Stimulated activated CD4-positive, alpha-beta T cell treated with anti-CD3 and anti-CD28 coated beads, Interleukin-2, amount 100 ng/mL, for 4 hours (primary cell): ENCODE measurements at places on chromosomes 2 and 18.

- no peak for DNase-seq
Measured at GRCh38 chr2:136185981-136186776, 68.2 kb upstream of the CXCR4 start.

DNA sequence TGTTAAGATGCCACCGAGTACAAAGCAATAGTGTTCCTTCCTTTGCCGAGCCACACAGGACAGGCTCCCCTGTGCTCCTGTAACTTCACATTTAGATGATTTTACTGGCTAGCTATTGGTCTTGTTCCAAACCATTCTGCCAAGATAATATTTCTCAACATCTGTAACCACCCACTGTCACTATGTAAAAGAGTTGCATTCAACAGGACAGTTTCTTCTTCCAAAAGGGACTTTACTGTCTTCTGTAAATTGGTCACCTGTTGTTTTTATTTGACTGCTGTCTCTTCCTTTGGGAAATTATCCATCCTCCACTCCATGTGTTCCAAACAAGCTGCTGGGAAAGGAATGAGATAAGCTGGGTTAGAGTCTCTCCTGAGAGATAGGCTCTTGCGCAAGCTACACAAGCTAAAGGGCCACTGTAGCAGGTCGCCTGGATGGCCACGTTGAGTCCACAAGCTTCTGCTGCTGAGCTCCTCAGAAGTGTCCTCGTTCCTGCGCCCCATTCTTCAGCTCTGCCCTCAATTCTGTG is 14.4 kb upstream of the BZW1 start:
- no peak for DNase-seq

GRCh38 chr18:59669872-59670657 is 27.2 kb downstream of the CCBE1 start:
- DNase-seq: no peak

DNA sequence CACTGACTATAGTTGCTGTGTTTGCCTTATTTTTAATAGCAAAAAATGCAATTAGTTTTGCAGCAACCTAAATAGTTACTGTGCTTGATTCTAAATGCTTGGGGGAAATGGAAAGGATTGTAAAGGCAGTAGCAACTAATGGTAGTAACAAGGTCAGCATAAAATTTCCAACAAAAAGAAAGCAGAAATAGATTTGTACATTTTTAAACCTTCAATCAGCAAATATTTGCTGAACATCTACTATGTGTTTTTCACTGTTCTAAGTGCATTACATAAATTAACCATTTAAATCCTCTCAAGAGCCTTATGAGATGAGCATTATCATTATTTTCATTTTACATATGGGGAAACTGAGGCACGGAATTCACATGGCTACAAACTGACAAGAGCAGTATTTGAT is 308.0 kb upstream of the UBE2E3 start:
- DNase-seq: no peak

DNA sequence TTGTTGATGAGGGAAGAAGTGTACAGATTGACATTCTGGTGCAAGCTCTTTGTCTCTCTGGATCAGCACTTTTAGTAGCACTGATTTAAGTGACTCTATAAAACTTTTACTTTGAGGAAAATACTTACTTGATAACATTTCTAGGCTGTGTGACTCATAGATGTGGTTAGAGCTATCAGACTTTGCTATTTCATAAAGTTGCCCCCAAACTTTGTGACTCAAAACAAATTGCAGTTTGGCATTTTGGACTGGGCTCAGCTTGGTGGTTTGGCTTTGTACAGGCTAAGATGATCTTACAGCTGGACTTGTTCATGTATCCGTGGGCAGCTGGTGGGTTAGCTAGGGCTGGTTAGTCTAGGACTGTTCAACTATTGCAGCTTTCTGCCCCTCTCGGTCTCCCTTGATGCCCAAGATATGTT is 42.1 kb upstream of the GLS start:
- no peak for DNase-seq

DNA sequence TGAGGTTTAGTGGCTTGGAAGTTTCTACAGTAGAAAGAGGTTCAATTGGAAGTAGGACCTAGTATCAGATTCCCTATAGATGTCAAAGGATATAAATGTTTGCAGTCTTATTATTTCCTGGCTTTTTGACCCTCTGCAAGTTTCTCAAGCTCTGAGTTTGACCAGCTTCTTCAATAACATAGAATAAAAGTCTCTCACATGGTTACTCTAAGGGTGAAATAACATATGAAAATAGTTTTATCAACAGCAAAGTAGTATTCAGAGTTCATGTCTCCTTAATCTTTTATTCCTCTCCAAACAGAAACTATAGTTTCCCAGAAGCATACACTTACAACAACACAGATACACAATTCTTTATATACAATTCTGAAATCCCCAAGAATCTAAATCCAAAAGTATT is 132.9 kb upstream of the RND3 start:
- DNase-seq: no peak

DNA sequence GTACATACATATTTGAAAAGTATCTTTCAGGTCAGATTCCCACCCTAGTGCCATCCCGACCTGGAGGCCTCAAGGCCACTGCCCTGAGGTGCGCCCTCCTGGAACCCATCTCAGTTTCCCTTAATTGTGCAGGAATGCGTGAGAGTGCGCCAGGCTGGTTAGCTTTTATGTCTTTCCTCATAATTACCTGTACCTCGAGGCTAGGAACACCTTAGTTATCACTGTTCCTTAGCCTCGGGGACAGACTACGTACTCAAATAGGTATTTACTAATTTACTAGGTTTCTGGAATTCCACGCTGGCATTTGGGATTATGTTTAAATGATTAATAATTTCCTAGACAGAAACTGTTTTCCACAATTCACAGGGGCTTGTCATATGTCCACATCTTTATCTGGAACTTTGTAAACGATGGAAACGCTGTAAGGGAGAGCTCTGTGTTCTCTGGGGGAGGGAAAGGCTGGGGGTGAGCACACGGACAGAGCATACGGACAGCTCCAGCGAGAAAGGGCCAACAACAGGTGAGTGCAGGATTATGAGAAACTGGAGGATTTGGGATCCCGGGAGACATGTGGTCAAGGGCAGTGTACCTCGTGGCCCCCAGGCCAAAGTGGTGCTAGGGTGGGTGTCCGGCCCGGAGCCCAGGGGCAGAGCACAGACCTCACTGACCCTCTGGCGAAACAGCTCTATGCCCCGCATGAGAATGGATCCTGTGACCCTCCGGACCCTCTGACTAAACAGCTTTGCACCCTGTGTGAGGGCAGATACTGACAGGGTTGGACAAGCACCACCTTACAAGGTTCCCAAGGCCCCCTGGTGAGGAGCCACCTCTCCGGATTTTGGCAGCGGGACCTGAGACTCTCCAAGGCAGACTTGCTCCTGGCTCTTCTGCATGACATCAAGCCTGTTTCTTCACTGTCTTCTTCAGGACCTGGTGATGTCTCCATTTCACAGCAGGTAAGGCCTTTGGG is 102.0 kb upstream of the PXDN start:
- DNase-seq: no peak

DNA sequence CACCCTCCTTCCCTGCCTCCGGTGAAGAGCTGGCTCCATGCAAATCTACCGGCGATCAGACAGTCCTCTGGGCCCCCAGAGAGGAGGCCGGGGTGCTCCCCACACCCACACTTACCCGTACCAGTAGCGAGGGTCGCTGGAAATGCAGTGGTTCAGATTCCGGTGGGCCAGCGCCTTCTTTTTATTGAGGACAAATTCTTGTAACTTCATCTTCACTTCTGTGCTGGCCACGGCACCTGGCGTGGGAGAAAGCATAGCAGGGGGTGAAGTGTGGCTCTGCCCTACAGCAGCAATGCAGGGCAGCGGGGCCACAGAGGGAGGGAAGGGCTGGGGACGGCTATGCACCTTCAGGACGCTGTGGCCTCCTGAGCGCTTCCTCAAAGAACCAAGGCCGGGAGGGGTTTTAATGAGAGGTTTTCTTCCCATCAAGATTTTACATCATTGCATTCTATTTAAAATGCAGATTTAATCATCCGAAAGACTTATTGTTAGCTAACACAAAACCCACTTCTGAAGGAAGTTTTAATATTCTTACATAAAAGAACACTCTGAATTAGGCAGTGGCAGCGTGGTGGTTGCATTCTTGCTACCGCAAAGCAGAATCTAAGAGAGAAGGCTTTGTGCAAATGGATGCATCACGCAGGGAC is 237.0 kb downstream of the HDAC4 start:
- DNase-seq: no peak

GRCh38 chr2:57510704-57511103 is 535.9 kb upstream of the VRK2 start:
- no peak for DNase-seq

GRCh38 chr2:32119161-32119560 is 46.5 kb upstream of the SLC30A6 start:
- no peak for DNase-seq

DNA sequence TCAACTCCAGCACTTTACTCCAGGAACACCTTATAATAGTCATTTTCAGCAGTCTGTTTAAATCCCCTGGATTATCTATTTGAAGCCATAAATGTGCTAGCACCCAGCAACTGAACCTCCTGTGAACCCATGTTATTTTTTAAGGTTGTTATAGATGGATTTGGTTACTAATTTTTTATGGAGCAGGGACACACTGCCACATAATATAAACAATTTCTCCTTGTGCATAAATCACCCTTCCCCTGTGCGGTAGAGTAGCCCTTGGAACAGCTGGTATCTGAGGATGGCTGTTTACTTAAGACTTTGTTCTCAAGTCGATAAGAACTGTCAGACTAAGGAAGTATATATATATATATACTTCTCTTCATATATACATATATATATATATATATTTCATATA is 367.4 kb downstream of the EPHA4 start:
- DNase-seq: no peak

DNA sequence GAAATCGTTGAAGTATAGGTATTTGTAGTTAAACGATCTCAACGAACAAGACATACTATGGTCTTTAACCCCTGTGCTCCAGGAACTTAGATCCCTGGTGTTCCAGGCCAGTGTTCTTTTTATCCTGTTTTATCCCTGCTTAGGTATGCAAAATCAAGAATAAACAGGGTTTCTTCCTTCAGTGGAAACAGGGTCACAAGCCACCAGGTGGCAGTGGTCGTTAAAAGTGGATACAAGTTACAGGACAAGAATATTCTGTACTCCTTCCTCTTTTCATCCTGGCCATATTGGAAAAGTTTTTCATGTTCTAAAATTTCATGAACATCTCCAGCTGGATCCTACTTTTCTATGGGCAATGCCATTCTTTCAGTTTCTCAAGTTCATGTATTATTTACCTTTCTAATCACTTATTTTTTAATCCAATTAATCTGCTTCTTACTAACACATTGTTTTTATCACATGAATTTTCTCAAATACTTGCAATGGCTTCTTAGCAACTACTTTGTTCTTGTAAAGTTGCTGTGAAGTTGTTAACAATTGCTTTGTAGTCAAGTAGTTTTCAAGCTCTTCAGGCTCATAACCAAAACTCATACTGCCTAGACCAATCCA is 16.4 kb upstream of the HNMT start:
- no peak for DNase-seq
